ENCODE measurements at places on chromosomes 3 and 15.

DNA sequence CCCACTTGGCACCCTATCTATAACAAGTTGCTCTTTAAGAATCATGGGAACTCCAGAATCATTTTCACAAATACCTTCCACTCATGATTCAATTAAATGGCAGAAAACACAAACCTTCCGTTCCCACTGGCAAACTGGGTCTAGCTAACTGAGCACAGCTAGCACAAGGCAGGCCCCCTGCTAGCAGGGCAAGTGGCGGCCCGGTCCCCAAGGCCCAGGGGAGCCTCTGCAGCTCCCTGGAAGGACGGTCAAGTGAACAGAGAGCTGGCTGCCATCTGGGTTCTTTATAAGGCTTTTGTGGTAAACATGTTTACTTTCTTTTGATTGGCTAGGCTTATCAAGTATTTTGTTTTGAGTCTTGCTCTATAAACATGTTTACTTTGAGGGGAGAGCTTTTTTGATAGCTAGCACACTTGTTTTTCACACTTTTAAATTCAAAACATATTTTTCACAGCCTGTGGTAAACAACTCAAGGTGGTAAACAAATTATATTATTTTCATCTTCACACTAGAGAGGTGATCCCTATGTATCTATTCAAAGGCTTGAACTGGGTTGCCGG is 81.4 kb downstream of the FOXP1 start:
- peaks cover 52% of the 10 kb centered on the region for H3K4me1 ChIP-seq
- DNase-seq = peak; percentile 41
- H3K27me3 ChIP-seq = no peaks in the 10 kb centered on the region
- H3K4me3 ChIP-seq = peak overlapping the region; percentile 55

- DNase-seq = no peak
- no peaks in the 10 kb centered on the region for H3K27me3 ChIP-seq
- no peak overlapping the region for H3K4me3 ChIP-seq
- H3K36me3 ChIP-seq = no peaks in the 10 kb centered on the region
- H3K4me1 ChIP-seq = no peaks in the 10 kb centered on the region
Measured at GRCh38 chr3:81684751-81685395, 76.6 kb downstream of the GBE1 start.

DNA sequence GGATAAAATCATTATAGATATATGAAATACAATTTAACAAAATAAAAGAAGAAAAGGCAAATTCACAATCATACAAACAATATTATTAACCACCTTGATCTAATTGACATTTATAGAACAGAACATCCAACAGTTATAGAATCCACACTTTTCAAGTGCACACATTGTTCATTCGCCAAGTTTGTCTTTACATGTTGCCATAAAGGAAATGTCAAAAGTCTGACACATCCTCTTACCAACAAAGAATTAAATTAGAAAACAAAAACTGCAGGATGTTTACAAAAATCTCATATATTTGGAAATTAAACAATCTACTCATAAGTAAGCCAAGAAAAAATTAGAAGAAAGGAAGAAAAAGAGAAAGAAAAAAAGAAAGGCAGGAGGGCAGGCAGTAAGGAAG is 909.2 kb upstream of the EPHA6 start:
- H3K4me1 ChIP-seq = no peaks in the 10 kb centered on the region
- H3K36me3 ChIP-seq = no peaks in the 10 kb centered on the region
- no peaks in the 10 kb centered on the region for H3K27me3 ChIP-seq
- H3K27ac ChIP-seq = no peak overlapping the region

- no peaks in the 10 kb centered on the region for H3K27me3 ChIP-seq
- no peak overlapping the region for H3K27ac ChIP-seq
- H3K36me3 ChIP-seq = peaks cover 69% of the 10 kb centered on the region
- H3K4me3 ChIP-seq = no peak overlapping the region
- no peak for DNase-seq
Measured at GRCh38 chr15:55334997-55335396, 16.0 kb downstream of the PIGB start.

GRCh38 chr3:50658416-50658815 is 16.3 kb upstream of the DOCK3 start:
- H3K4me3 ChIP-seq = no peak overlapping the region
- no peak overlapping the region for H3K27ac ChIP-seq
- no peaks in the 10 kb centered on the region for H3K36me3 ChIP-seq
- no peaks in the 10 kb centered on the region for H3K27me3 ChIP-seq
